ENCODE measurements at places on chromosomes 3 and 15.
A peak's percentile ranks its signal among the peaks of the same experiment; 100 is the strongest.

DNA sequence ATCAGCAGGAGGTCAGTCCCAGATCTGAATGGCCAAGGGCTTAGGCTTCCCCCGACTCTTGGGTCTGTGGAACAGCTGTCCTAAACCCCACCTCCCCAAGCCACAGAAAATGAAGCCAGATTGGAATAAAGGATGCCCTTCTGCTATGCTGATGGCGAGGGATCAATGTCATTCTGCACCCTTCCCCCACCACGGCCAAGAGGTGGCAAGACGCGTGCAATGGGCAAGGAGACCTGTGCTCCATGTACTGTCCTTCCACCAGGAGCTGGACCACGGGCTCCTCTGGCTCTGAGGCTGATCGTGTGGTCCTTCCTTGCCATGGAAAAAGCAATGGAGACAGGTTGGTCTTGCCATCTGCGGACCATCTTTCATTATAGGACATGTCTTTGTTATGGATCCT lies 32.6 kb upstream of the TBC1D21 start:
- no peak overlapping the region for H3K27ac ChIP-seq
- DNase-seq = no peak

GRCh38 chr15:39363761-39364586 lies 216.9 kb upstream of the THBS1 start:
- no peak for DNase-seq
- H3K36me3 ChIP-seq = no peaks in the 10 kb centered on the region
- H3K4me1 ChIP-seq = no peaks in the 10 kb centered on the region

DNA sequence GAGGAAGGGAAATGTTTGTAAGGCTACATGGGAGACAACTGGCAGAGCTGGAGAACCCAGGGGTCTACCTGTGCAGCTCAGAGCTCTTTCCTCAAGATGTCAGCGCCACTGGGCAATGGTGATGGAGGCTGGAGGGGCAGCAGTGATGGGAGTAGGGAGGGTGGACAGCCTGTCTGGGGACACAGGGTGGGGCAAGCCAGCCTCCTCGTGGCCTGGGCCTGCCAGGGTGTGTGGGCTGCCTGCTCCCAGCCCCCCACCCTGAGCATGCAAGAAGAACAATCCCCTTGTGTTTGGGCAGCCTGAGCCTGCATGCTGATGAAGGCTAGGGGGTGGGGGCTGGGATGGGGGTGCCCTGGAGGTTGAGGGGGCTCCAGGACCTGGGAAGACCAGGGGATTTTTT lies 1.2 kb downstream of the PCBP4 start:
- H3K4me1 ChIP-seq = peaks cover 4% of the 10 kb centered on the region
- no peaks in the 10 kb centered on the region for H3K27me3 ChIP-seq
- H3K36me3 ChIP-seq = no peaks in the 10 kb centered on the region
- no peak overlapping the region for H3K4me3 ChIP-seq
- no peak overlapping the region for H3K27ac ChIP-seq

DNA sequence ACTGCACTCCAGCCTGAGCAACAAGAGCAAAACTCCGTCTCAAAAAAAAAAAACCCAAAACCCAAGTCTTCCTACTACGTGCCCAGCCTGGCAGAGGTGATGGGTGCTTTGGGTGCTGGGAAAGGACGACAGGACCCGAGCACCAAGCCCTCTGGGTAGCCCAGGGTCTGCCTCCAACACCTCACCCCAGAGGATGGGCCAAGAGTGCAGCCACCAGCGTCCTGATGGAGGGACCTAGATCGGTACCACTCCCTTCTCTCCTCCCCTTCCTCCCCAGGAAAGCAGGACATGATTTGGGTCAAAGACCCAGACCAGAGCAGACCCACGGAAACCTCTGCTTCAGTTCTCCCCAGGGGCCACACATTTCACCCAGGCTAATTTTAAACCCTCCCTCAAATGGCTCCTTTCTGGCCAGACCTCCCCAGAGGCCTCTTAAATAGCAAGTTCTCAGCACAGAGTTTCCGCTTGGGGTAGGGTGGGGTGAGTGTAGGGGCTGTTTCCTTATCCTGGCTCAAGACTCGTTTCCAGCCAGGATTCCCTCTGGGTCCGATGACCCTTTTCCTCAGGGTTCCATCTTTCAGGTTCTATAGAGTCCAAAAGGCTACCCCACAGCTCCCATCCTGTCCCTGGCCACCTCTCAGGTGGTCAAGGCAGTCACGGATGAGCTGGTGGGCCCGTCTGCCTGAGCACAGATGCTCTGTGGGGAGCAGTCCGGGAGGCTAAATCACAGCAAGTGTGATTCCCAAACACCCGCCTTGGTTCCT lies 20.5 kb downstream of the RBPMS2 start:
- no peaks in the 10 kb centered on the region for H3K4me1 ChIP-seq
- no peaks in the 10 kb centered on the region for H3K36me3 ChIP-seq

- no peak for DNase-seq
- peak overlapping the region; percentile 91 for H3K4me3 ChIP-seq
- H3K36me3 ChIP-seq = no peaks in the 10 kb centered on the region
- peaks cover 13% of the 10 kb centered on the region for H3K27me3 ChIP-seq
Observed at GRCh38 chr15:67833710-67834511, 5.9 kb downstream of the RNU6-1 start.

- no peak overlapping the region for H3K4me3 ChIP-seq
- DNase-seq = no peak
- H3K27me3 ChIP-seq = no peaks in the 10 kb centered on the region
- no peak overlapping the region for H3K27ac ChIP-seq
Observed at GRCh38 chr3:23760325-23760724, 45.4 kb upstream of the UBE2E1 start.

DNA sequence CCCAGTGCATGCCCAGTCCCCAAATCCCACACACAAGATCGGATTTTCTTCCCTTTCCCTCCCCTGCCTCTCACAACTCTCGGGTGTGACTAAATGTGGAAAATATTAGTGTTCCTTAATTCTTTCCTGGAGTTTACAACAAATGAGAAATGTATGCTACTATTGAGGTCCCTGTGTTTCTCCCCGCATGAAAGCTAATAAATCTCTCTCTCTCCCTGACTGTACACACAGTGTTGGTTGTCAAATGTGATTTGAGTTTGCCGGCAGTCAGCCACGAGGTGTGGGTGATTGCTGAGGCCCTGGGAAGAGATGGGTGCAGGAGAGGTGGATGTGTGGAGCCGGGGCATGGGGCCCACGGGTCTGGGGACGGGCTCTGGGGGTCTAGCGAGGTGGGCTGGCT lies 161.4 kb upstream of the IQSEC1 start:
- H3K4me3 ChIP-seq = no peak overlapping the region
- H3K27me3 ChIP-seq = no peaks in the 10 kb centered on the region
- H3K4me1 ChIP-seq = peaks cover 35% of the 10 kb centered on the region
- no peak overlapping the region for H3K27ac ChIP-seq

DNA sequence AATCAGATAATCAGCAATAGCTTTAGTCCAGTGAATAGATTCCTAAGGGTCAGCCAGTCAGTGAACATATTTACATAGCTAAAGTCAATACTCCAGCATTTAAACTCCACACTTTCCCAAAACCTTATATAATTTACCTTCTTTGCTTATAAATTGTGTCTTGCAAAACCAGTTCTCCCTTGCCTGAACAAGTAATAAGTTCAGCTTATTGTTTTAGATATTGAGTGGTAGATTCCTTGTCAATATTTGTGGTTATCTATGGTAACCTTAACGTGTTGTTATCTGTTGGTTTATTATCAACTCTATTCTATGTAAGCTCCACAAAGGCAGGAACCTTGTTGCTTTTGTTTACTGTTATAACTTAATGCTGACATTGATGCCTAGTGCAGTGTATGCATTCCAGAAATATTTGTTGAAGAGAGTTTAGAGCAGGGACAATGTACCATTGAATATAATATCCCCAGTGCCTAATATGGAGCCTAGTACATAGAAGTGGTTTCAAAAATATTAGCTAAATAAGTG lies 24.0 kb downstream of the PLSCR5 start:
- no peak overlapping the region for H3K4me3 ChIP-seq
- no peaks in the 10 kb centered on the region for H3K36me3 ChIP-seq

DNA sequence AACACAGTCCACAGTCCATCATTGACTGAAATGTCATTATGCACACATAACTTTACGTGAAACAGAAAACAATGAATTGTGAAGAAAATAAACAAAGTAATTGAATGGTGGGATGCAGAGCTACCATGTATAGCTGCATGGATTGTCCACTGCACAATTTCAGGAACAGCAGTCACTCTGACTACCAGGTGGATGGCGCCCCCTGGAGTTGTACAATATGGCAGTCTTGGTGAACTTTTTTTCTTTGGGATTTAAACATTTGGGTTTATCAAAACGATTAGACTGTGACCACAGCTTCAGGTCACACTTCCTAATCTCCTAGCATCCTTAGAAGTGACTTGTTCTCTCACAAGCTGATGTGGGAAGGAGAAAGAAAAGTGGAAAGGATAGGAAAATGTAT lies 48.9 kb upstream of the TCF12 start:
- H3K4me3 ChIP-seq = no peak overlapping the region
- no peak overlapping the region for H3K27ac ChIP-seq
- H3K4me1 ChIP-seq = no peaks in the 10 kb centered on the region
- H3K27me3 ChIP-seq = no peaks in the 10 kb centered on the region

GRCh38 chr3:106530367-106530766 lies 661.6 kb upstream of the CBLB start:
- H3K27me3 ChIP-seq = no peaks in the 10 kb centered on the region
- H3K4me3 ChIP-seq = no peak overlapping the region
- H3K36me3 ChIP-seq = no peaks in the 10 kb centered on the region
- H3K27ac ChIP-seq = no peak overlapping the region
- no peaks in the 10 kb centered on the region for H3K4me1 ChIP-seq

DNA sequence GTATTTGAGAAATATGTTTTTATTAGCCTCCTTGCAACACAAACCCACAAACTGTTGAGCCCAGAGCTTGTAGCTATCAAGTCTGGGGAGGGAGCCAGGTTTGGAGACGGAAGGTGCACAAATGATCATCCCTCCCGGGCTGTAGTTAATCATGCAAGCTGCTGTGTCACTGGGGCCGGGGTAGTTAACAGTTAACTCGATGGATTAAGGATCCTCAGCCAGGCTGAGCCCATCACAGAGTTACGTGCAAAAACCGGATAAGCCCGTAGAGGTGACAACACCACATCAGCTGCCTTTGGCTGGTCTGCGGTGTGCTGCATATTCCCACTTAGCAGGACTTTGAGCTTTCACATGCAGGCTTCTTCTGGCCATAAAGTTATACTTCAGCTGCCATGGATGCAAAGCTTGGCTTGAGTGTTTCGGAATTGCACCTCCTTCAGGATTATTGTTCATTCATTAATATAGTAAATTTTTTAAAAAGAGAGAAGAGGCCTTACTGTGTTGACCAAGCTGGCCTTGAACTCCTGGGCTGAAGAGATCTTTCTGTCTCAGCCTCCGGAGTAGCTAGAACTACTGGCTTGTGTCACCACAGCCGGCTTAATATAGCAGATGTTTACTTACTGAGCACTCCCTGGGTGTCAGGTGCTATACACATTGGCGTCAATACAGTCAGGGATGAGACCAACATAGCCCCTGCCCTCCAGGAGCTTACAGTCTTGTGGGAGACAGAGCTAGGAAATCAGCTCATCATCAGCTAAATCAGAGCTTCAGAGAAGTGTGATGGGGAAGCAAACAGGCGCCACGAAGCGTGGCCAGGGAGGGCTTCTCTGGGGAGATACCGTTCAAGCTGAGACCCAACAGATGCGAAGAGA lies 226.8 kb upstream of the BHLHE40 start:
- H3K27me3 ChIP-seq = no peaks in the 10 kb centered on the region
- H3K27ac ChIP-seq = no peak overlapping the region

DNA sequence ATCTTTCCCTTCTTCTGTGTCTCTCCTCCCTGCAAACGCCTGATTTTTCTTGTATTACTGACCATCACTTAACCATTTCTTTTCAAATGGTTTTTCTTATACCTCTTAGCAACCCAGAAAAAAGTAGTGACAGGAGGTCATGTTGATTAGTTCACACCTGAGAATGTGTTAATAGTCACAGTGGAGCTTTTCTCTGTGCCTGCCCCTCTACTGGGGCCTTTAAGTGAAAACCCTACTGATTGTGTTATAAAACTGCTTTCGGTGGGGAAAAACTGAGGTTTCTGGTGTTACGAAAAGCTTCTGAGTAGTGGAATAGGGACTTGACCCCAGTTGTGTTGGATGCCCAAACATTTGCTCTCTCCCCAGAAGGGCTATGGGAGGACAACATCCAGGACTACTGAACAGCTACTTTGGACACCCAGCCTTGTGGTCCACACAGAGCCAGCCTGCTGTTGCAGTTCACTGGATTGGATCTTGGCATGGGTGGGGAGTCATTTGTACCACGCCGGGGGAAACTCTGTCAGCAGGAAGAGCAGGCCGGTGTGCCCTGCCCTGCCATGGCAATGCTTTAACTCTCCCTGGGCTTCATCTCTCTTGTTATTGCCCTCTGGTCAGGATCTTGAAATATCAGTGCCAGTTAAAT lies 10.3 kb downstream of the GPR87 start:
- no peaks in the 10 kb centered on the region for H3K36me3 ChIP-seq
- H3K4me1 ChIP-seq = no peaks in the 10 kb centered on the region
- no peaks in the 10 kb centered on the region for H3K27me3 ChIP-seq
- DNase-seq = no peak
- H3K4me3 ChIP-seq = no peak overlapping the region

DNA sequence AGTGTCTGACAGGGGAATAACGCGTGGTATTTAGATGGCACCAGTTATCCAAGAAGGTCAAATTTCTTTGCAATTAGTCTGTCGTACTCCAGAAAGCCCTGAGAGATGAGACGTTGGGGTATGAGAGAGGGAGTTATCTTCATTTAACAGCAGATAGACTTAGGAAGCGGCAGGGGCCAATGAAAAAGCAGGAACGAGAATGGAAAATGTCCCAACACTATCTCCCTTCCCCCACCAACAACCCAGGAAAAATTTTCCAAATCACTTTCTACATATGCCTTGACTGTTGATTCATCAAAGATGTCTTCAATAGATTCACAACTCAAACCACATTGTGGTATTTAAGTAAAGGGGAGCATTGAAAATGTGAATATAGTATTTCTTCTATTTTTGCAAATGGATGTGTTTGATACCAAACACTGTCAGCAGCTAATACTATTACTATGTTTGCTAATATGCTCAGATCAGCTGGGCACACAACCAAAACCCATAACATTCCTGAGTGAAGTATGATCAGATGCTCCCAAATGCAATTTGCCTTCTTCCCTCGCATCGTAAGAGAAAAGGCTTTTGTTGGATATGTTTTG lies 13.3 kb upstream of the GREM1 start:
- no peaks in the 10 kb centered on the region for H3K4me1 ChIP-seq
- no peak for DNase-seq
- H3K27me3 ChIP-seq = no peaks in the 10 kb centered on the region
- H3K27ac ChIP-seq = no peak overlapping the region

GRCh38 chr15:99137877-99138276 lies 33.0 kb downstream of the SYNM start:
- H3K27ac ChIP-seq = no peak overlapping the region
- no peaks in the 10 kb centered on the region for H3K27me3 ChIP-seq
- H3K4me1 ChIP-seq = no peaks in the 10 kb centered on the region
- no peaks in the 10 kb centered on the region for H3K36me3 ChIP-seq

DNA sequence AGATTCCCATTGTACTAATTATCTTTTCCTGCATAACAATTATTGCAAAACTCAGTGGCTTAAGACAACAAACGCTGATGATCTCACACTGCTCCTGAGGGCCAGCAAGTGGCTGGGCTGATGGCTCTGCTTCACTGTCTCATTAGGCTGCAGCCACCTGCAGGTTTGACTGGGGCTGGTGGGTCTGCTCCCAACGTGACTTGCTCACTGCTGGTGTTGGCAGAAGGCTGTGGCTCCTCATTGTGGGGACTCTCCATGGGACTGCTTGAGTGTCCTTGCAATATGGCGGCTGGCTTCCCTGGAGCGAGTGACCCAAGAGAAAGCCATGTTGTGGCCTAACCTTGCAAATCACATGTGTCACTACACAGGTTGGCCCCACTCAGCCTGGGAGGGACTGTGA lies 71.1 kb downstream of the PLXNA1 start:
- H3K4me3 ChIP-seq = no peak overlapping the region
- H3K27ac ChIP-seq = no peak overlapping the region
- no peaks in the 10 kb centered on the region for H3K4me1 ChIP-seq
- peaks cover 41% of the 10 kb centered on the region for H3K27me3 ChIP-seq
- no peak for DNase-seq
- H3K36me3 ChIP-seq = no peaks in the 10 kb centered on the region
